Stimulated activated CD4-positive, alpha-beta T cell treated with anti-CD3 and anti-CD28 coated beads, Interleukin-12 subunit alpha, Interleukin-12 subunit beta, amount 100 ng/mL, for 48 hours (primary cell): ENCODE measurements at places on chromosomes 6 and 20.

DNA sequence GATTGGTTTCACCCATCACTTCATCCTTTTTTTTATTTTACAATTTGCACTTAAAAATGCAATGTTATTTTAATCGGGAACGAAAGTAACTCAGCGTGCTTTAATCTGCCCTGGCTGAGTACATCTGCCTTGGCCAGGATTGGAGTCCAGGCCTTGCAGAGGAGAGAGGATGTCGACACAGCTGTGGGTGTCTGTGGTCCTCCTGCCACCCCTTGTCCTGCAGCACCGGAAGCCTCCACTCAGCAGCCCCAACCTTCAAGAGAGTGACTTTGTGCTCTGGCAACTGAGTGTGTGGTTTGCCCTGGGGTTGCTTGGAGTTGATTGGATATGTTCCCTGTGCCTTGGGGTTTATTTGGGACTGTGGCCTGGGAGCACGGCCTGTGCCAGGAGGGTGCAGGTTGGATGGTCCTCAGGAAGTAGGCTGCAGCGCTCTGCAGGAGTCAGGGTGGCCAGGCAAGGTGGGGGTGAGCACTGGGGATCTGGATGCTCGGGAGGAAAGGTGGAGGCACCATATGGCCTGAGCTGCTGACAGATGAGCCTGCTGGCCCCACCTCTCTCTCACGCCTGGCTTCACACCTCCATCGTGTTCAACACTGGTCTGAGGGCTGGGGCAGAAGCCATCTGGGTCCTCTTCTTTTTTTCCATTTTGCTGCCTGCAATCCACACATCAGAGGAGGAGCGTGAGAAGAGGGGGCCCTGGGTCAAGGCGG lies 4.3 kb downstream of the MYT1 start:
- no peak for DNase-seq

DNA sequence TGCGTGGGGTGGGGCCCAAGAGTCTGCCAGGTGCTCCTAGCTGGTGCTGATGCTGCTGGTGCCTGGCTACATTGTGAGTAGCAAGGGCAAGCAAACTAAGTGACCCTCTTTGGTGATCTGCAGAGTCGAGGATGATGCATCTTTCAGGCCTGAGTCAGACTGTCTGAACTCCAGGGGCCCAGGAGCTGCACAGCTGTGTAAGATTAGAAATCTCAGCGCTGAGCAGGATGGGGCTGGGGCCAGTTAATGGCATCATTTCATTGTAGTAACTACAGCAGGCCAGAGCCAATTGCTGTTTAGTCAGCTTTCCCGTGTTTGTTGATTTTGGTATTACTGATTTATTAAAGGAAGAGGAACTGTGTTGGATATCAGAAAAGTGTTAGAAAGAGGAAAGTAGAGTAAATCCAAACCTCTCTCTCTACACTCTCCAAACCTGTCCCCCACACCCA lies 365.2 kb downstream of the PAX1 start:
- DNase-seq: no peak

- no peak for DNase-seq
Observed at GRCh38 chr6:128259730-128260685, 260.4 kb downstream of the PTPRK start.

DNA sequence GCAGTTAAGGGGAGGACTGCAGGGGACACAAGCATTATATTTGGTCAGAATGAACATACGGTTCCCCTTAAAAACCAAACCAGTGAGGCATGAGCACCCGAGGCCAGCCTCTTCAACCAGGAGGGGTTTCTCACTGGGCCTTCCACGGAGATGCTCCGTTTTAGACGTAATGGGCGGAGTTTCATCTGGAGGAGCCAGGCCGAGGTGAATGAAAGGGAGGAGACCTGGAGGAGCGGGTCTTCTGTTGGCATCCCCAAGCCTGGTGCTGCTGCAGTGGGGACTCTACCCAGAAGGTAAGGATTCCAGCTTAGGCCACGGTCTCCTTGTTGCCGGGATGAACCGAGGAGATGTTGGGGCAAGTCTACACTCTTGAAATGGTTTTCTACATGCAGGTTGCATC lies 47.4 kb downstream of the ADNP start:
- DNase-seq: no peak
